ENCODE measurements at places on chromosomes 4 and X.

DNA sequence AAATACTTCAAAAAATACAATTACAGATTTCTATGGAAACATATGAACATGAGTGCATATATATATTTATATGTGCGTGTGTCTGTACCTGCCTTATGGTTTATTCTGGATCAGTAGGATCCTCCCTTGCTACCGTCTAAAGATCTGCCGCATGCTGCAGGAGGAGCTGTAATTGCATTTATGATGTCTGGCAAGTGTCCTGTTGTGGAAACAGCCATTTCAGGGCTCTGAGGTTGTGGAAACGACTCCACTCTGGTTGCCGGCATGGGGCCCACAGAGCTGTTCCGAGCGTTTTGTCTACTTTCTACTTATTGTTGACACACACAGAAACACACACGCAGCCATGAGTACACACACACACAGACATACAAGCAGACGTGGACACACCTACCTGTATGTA lies 21.3 kb downstream of the CD99 start:
- no peak for DNase-seq

- DNase-seq: no peak
These were observed 160.0 kb downstream of the SMIM20 start for GRCh38 chr4:26073886-26074560.

DNA sequence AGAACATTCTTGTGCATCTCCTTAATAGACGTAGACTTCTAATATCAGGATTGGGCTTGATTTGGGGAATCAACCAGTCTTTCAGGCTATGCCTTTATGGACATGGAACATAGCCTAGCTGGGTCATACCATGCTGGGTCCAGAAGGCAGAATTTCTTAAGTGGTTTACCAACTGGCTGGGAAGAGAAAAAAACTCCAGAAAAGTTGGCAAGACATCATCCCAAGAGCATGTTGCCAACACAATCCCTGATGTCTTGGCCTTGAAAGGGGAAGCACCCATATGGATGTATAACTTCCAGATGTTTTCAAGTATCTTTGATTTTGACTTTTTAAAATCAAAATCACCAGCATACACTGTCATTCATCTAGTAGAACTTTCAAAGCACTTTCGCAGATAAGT lies 138.0 kb upstream of the FGF13 start:
- DNase-seq: no peak

- peak; percentile 77 for DNase-seq
These were observed 8.7 kb upstream of the MSANTD1 start for GRCh38 chr4:3239998-3240920.

- DNase-seq: no peak
These were observed 163.6 kb upstream of the ANK2 start for GRCh38 chr4:112885897-112886296.

DNA sequence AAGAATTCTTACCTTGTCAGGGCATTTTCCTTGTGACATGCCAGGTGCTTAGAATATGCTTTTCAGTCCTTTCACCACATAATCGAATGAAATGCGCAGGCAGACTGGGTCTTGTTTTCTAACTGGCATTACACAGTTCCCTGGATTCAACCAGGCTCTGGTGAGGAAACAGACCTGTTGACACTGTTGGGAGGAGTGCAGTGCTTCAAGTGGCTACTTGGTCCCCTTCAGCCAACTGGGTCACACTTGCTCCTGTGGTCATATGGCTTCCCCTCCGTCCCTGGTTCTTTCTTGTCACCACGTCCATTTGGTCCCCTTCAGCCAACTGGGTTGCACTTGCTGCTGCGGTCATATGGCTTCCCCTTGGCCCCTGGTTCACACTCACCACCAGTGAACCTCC lies 9.7 kb downstream of the SMIM20 start:
- no peak for DNase-seq

DNA sequence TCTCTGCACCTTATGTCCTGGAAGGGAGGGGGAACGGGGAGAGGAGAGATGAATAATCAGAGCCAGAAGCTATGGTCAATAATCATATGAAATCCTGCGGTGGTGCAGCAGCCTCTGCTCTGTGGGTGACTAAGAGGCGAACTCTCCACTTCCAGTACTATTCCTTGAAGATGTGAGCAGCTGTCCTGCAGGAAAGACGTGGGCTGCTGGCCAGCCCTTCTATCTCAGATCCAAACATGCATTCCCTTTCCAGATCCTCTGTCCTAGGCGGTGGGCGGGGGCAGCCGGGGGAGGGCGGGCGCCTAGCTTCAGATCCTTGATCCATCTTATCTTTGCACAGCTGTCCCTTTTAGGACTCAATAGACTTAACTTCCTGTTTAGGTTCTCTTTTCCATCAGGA lies 34.5 kb downstream of the SPINK2 start:
- peak; percentile 60 for DNase-seq

DNA sequence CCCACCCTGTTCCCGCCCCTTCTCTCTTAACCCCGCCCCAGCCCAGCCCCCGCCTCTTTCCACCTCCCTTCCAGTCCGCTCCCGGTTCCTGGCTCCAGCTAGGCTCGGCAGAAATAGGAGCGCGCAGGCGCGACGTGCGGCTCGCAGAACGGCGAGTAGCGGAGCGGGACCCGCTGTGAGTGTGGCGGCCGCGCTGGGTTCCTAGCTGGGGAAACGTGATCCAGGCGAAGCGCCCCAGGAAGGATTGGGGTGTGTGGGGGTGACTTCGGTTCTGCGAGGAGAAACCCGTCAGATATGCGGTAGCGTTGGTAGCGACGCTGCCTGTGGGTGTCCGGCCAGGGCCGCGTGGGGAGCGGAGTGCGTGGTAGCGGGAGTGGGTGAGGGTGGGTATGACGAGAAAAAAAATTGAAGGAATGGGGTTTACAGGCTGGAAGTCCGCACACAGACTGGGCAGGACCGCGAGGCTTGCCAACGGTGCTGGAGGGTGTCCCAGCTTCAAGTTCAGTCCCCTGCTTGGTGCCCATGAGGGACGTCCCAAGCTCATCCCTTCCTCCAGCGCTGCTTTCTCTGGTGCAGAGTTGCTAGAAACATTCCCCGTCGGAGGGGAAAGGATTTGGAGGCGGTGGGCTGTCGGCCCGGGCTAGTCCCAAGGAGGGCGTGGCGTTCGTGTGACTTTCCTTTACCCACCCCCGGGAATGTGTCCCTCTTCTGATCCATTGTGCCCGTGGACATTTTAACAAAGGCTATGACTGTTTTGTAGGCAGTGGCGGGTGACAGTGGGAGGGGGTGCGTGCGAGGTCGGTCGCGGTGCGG lies at the start of gene PRRG1:
Gene PRRG1 (plus strand): TSS at position 144 of the 813 bp plus-strand sequence. CDS start 56,886 bp downstream, outside the sequence.
- DNase-seq: peak; percentile 78

DNA sequence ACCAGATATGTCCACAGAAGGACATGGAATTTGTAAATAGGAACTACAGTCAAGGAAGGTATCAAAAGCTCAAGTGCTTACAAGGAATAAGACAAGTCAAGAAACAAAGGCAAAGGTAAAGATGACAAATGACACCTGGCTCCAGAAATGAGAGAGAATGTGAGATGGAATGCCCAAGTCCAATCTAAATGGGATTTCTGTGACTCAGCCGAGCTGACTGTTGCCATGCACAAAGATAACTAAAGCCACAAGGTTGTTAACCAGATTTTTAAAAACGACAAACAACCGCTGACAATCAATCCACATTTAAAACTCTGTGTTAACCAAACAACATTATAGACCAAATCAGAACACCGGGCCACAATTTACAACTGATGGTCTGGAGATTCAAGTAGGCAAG lies 1.1 kb downstream of the NFXL1 start:
- no peak for DNase-seq

DNA sequence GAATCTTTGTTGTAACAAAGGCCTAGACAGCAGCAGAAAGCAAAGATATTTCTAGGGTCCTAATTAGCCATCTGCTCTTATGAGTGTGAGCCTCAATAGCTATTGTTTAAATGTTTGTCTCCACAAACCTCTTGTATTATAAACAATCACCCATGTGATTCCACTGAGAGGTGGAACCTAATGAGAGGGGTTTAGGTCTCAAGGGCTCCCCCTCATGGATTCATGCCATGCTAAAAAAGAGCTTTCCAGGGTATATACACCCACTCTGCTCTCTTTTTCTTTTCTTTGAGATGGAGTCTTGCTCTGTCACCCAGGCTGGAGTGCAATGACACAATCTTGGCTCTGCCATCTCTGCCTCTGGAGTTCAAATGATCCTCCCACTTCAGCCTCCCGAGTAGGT lies 42.1 kb downstream of the TRIM61 start:
- no peak for DNase-seq

Data from adrenal gland (tissue), 19 donors.